ENCODE measurements at places on chromosomes 11 and 22.

DNA sequence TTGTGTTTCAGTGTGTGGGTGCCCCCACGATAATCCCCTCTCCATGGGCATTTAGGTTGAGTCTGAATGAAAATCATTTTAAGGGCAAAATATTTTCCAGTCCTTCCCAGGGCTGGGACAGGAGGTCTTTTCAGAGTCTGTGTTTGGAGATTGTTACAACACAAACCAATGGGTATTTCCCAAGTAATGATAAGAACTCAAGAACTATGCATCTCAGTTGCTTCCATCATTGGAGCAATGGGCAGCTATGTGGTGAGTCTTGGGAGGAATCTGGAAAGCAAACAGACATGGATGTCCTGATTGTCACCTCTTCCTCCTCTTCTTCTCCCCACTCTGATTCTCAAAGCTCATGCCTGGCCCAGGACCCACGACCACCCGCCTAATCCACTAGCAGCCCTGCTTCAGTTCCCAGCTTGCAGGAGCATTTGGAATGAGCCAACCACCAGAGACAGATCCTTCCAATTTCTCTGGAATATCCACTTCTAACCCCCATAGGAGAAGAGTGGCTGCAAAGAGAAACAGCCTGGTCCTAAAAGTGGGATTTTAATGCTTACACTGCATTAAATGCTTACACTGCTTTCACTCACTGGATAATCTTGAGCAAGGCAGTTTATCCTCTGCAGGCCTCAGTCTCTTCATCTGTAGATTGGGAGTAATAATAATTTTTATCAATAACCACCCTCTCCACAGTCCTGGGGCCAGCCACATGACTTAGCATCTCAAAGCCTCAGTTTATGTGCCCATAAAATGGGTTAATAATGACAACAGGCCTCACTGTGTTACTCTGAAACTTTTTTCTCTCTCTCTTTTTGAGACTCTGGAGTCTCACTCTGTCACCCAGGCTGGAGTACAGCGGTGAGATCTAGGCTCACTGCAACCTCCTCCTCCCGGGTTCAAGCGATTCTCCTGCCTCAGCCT, 404.3 kb downstream of the MN1 start:
- no peak for DNase-seq

- no peak for DNase-seq
Observed at GRCh38 chr11:122627745-122628144, 27.8 kb upstream of the UBASH3B start.

DNA sequence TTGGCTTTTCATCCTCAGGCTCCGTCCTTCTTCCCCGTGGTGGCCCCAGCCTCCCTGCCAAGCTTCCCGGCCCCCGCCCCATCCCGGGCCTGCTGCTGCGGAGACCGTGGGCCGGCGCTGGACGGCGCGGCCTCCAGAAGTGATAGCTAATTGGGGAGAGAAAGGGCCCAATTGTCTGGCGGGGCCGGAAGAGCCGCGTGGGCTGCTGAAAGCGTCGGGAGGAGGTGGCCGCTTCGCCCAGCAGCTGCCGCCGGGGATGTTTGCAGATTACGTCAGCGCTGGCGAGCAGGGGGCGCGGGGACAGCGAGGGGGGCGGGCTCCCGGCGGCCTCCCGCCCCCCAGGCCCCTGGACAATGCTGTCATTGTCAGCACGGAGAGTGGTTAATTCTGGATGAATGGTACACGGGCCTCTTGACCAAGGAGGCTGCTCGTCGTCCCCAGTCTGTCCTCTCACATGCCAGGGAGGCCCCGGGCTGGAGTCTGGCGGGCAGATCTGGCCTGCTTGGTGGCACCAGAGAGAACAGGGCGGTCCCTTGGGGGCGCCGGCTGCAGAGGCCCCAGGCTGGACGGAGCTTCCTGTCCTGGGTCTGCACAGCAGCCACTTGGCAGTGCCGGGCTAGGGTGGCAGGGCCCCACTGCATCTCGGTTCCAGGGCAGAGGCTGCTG, 1.6 kb downstream of the SMIM38 start:
- no peak for DNase-seq

- DNase-seq = no peak
Observed at GRCh38 chr11:127493330-127494022, 492.9 kb upstream of the KIRREL3 start.
